IgD-negative memory B cell (primary cell): ENCODE measurements at places on chromosomes 2 and 18. TPM values are rescaled to one million over a fixed set of nuclear protein-coding genes. Genes with fewer than 3 reads are reported as not detected.

The SIX2 gene
- polyA plus RNA-seq = not detected

The HOXD9 gene
- polyA plus RNA-seq = not detected

The MC2R gene
- not detected for polyA plus RNA-seq

The ABCG5 gene
- polyA plus RNA-seq = not detected

The BZW1 gene
- polyA plus RNA-seq = 140 TPM

The KCNIP3 gene
- not detected for polyA plus RNA-seq

The INHA gene
- polyA plus RNA-seq = not detected

The SERPINB4 gene
- not detected for polyA plus RNA-seq

The CIDEA gene
- polyA plus RNA-seq = not detected

The SLC23A3 gene
- polyA plus RNA-seq = 0.63 TPM

The FAM110C gene
- not detected for polyA plus RNA-seq

The REG3G gene
- not detected for polyA plus RNA-seq

The CAPN14 gene
- 2.9 TPM for polyA plus RNA-seq

The SERPINB11 gene
- not detected for polyA plus RNA-seq

The TMEFF2 gene
- polyA plus RNA-seq = not detected

The ATG16L1 gene
- 11.2 TPM for polyA plus RNA-seq

The CDKL4 gene
- polyA plus RNA-seq = not detected

The KLF7 gene
- 17.9 TPM for polyA plus RNA-seq

The NDC80 gene
- 2.5 TPM for polyA plus RNA-seq

The SNRNP27 gene
- 79.0 TPM for polyA plus RNA-seq
